ENCODE measurements at places on chromosomes 3 and 15. TPM values are rescaled to one million over a fixed set of nuclear protein-coding genes. Genes with fewer than 3 reads are reported as not detected.

DNA sequence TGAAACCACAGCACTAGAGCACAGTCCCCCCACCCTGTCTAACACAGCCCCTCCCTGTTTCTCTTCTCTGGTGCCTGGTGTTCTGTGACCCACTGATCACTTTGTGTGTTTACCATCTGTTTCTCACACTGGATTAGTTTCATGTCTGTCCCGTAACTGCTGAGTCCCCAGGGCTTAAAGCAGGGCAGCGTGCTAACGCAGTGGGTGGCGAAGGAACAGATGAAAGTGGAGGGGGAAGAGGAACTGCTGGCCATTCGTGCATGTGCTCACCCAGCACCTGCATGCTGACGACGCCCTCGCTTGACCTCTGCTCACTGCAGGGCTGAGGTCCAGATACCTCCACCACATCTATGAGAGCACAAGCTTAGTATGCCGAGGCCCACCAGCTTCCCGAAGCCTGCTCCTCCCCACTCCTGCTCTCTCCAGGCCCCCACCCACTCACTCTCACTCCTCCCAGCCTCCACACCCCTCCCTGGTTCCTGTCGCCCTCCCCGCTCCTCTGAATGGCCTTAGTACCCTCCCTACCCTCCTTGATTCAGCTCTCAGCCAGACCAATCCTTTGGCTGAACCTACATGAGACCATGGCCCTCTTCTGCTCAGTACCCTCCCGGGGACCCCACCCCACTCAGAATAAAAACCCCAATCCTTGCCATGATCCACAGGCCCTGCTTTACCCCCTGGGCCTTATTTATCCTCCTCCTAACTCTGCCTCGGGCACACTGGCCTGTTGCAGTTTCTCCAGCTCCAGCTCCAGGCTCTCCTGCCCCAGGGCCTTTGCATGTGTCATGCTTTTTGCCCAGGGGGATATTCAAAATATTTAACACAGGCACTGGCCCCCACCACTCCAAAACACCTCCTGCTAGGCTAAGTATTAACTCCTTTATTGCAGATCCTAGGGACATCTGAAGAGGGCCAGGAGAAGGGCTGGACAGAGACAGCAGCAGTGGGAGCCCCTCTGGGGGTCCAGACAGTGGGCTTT lies 15.1 kb upstream of the IQSEC1 start:
- no peak for DNase-seq

The NLGN1 gene
- total RNA-seq: 2.6 TPM

GRCh38 chr3:119318876-119319275 lies 24.7 kb downstream of the ARHGAP31 start:
- no peak for DNase-seq

The GOLGA8M gene
- total RNA-seq: 0.51 TPM

DNA sequence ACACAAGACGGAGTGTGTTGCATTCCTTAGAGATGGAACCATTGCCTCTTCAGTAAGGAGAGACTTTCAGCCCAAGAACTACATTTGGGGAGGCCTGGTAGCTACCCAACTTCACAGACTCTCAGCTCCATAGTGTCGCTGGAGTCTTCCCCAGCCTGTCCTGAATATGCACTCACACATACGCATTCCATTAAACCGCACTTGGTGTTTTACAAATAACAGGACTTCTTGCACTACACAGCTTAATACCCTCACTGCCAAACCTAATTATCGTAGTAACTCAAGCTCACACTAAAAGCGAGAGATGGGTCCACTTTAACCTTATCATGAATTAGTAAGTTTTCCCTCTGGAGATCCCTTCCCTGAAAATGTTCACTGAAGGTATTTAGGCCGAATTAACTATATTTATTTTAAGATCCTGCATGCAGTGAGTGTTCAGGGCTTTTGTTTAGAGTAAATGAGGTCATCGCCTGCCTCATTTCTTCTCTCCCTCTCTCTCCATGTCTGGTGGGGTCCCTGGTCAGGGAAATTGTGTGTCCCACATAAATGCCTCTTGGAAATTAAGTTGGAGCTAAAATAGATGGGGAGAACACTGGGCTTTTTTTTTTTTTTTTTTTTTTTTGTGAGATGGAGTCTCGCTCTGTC lies 171.9 kb downstream of the FAM43A start:
- DNase-seq: no peak

The PPP2R3A gene
- total RNA-seq: 7.3 TPM

- DNase-seq: no peak
Measured at GRCh38 chr15:62834686-62835329, 207.7 kb upstream of the TPM1 start.
